IMR-90 (cell line): ENCODE measurements at places on chromosomes 7 and 10.

DNA sequence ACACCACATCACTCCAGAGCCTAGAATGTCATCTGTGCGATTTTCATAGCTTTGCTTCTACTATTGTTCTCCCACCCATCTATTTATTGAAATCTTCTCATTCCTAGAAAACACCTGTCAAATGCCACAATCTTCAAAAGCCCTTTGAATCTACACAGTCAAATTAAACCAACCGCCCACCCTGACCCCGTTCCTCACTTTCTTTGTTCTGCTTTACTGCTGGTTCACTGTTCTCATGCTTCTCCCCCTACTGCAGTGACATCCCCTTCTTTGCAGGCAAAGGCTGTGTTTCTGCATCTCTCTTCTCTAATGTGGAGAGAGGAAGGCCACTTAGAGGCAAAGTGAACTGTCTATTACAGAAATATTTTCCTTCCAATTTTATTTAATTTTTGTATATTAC is 152.4 kb upstream of the NEBL start:
- DNase-seq = no peak

- DNase-seq = peak; percentile 86
These were observed 51.1 kb upstream of the IL6 start for GRCh38 chr7:22675917-22676343.

DNA sequence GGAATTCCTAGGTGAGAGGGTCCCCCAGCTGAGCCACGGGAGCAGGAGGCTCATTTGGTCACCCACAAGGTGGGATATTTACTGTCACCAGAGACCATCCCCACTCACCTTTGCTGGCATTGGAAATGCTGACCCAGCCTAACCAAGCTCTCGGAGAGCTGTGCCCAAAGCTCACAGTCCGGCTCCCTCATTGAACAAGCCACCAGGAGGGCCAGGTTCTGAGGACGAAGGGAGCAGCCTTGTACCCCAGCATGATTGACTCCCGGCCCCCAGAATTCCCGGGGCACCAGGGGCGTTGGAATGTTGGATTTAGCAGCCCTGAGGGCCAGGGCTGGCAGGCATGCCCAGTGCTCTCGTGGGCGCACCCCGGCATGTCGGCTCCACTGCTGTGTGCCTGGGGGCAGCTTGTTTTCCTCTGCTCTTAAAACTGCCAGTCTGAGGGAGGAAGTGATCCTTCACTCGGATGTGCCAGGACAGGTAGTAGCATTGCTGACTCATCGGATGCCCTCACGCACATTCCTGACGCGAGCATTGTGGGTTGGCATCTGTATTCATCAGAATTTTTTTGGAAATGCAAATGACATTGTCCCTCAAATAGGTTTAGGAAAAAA is 23.3 kb downstream of the CLIP2 start:
- no peak for DNase-seq

DNA sequence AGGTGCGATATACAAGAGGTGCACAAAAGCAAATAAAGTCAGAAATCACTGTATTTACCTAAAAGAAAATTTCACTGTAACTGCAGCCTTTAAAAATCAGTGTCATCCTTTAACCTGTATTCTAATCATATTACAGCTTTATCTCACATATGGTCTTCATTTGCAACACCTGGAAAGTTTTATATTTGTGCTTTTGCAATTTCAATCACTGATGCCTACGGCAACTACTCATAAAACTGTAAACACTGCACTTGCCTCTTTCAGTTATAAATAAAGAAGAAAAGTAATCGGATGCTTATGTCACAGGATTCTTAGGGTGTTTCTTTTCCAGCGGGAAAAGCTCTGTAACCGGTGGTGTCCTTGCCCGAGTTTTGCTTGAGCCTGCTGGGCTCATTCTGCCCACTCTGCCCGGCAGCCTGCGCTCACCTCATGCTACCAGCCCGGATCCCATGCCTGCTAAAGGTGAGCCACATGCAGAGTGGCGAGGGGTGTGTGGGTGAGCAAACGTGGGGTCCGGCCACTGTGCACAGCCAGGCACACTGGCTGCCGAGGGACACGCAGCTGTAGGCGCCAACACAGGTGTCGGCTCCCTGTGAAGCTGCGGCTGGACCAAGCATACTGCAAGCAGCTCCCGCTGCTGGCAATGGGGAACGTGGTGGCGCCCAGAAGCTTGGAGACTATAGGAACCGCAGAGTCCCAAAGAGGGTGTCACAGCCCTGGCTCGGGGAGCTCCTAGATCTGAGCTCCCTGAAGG is 56.3 kb upstream of the ABCB5 start:
- DNase-seq = no peak

- DNase-seq = peak; percentile 63
These were observed 23.9 kb upstream of the MPP7 start for GRCh38 chr10:28326516-28327490.

DNA sequence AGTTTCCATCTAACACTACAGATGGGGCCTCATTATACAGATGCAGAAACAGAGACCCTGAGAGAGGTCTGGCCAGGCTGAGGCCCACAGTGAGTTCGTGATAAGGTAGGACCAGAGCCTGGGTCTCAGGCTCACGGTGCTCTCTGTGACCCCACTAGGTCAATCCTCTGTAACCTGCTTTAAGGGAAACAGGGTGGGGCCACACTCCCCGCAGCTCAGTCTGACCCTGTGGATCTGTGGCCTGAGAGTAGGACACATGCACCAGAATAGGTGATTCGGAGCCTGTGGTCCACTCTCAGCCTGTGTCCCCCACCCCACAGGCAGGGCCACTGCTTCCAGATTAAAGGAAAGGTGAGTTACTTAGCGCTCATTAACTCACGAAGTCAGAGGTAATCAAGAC is 137.8 kb upstream of the FAM20C start:
- no peak for DNase-seq

GRCh38 chr10:24536636-24537035 is 187.1 kb downstream of the ARHGAP21 start:
- DNase-seq = no peak

DNA sequence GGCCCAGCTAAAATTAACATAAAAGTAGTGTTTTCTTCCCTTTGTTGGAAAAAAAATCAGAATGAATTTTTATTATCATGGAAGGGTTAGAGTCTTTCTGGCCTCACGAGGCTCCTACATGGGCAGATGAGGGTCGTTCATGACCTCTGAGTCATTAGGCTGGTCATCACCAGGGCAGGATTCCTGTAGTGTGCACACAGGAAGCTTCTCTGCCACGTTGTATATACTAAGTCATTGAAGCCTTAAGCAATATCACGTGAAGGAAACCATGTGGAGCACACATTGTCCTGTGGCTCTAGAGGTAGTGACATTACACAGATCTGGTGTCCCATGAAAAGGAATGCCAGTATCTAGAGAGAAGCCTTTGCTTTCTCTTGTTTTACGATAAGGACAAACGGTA is 84.7 kb upstream of the C1QL3 start:
- DNase-seq = peak; percentile 56

GRCh38 chr7:84677117-84677732 is 482.6 kb upstream of the SEMA3A start:
- DNase-seq = no peak

DNA sequence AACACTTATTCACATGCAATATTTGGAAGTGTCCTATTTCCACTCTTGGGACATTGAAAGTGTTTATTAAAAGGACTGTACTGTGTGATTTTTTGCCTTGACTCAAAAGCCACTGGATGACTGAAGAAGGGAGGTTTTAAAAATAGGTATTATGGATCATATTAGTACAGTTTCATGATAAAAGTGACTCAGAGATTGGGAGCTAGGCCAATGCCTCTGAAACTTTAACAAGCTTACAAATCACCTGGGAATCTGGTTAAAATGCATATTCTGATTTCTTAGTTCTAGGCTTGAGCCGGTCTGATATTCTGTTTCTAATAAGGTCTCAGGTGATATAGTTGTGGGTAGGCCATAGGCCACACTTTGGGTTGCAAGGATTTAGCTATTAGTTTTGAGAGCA is 191.2 kb downstream of the PLXDC2 start:
- peak; percentile 45 for DNase-seq

GRCh38 chr7:75702515-75702914 is 36.2 kb downstream of the HIP1 start:
- DNase-seq = no peak

DNA sequence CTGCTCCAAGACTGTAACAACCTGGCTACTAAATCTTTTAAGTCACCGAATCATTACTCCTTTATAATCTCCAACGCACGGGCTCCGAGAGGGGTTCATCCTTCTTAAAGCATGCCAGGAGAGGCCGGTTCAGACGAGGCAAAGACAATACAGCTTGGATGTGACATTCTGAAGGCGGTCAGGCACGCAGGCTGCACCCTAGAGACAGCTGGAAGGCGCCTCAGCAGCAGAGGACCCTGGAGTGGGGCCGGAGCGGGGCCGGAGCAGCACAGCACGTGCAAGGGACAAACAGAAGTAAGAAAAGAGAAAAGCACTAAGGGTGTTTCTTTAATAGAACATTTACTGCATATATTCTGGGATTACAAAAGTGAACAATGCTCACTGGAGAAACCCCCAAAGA is 97.8 kb upstream of the PPP2R2D start:
- no peak for DNase-seq

DNA sequence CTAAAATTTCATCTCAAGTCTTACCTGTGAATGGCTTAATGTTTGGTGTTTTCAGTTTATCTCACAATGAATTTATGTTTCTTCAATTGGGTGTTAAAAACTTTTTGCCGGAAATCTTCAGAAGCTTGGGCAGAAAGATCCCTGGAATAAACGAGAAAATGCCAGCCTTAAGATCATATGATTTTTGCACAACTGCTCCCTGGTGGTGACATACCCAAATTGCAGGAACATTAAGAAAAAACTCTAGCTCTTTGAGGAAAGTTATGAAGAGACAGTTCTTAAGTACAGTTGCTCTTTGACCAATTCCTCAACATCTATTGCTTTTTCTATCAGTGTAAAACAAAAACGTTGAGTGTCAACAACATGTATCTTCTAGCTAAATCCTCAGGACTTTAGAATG is 48.2 kb upstream of the CREB5 start:
- DNase-seq = no peak

DNA sequence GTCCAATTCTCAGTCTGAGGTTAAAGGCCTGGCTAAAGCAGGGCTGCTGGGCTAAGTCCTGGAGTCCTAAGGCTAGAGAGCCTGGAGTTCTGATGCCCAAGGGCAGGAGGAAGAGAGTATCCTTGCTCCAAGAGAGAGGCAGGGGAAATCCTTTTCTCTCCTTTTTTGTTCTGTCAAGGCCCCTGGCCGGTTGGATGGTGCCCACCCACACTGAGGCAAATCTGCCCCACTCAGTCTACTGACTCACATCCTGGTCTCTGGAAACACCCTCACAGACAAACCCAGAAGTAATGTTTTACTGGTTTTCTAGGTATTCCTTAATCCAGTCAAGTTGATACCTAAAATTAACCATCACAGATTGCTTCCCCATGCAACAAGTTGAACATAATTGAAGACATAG is 23.0 kb downstream of the ZNF518A start:
- peak; percentile 2 for DNase-seq

- peak; percentile 27 for DNase-seq
These were observed 261.6 kb downstream of the TWIST1 start for GRCh38 chr7:18855796-18856195.

DNA sequence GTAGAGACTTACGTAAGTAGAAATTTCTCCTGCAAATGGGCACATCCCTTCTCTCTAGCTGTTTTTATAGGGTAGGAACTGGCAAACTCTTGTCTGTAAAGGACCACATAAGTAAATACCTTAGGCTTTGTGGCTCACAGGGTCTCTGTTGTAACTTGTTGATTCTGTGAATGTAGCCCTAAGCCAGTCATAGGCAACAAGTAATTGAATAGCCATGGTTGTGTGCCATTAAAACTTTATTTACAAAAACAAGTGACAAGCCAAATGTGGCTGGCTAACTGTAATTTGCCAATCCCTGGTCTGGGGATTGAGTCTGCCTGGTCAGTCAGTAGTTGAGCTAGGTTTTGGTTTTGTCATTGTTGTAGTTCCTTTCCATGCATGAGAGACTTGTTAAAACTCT is 5.3 kb upstream of the KLF6 start:
- DNase-seq = no peak

DNA sequence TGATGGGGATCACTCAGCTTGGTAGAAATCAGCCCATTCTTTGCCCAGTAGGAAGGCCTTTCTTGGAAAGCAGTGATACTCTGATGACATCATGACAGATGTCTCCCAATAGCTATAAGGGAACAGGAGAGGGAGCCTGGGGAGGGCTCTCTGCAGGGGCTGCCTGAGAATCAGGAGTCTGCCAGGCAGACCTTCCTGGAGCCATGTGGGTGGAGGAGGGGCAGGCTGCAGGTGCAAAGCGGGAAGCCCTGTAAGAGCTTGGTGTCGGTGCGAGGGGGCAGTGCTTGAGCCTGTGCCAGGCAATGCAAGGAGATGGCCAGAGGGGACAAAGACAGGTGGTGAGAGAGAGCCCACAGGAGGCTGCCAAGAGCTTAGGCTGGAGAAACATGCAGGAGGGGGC is 5.0 kb upstream of the TNS3 start:
- DNase-seq = no peak

DNA sequence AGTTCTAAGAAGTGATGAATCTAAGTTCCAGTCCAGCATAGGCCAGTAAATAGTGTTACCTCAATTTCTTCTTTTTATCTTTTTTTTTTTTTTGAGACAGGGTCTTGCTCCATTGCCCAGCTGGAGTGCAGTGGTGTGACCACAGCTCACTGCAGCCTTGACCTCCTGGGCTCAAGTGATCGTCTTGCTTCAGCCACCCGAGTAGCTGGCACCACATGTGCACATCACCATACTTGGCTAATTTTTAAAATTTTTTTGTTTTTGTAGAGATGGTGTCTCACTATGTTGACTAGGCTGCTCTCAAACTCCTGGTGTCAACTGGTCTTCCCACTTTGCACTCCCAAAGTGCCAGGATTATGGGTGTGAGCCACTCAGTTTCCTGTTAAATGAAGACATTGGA is 126.6 kb upstream of the LYZL2 start:
- no peak for DNase-seq

DNA sequence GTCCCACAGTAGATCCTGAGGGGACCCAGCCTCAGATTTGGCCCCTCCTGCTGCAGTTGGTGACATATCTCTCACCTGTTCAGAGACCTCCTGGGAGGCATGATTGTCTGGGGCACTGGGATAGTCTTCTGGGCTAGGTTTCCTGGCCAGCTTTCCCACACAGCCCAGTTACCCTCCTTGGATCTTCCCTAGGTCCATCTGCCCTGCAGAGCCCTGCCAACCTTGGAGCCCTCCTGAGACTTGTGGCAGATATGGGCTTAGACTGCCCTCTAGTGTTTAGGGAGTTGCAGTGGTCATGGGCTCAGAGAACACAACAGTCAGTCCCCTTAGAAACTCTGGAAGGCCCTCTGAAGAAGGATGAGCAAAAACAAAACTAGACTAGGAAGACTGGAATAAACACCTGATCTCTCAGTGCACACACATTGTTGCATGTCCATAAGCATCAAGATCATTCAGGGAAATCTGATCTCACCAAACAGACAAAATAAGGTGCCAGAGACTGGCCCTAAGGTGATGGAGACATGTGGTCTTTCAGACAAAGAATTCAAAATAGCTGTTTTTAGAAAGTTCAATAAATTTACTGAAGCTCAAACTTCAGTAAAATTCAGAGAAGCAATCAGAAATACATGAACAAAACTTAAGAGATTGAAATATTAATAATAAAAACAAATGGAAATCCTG is 324.6 kb downstream of the ATRNL1 start:
- peak; percentile 37 for DNase-seq

GRCh38 chr7:83468251-83468739 is 180.6 kb downstream of the SEMA3E start:
- DNase-seq = peak; percentile 99
